Activated T-cell treated with anti-CD3 and anti-CD28 coated beads, Interleukin-2, amount 50 U/mL, for 1 hour (primary cell): ENCODE measurements at places on chromosomes 13 and 19.

DNA sequence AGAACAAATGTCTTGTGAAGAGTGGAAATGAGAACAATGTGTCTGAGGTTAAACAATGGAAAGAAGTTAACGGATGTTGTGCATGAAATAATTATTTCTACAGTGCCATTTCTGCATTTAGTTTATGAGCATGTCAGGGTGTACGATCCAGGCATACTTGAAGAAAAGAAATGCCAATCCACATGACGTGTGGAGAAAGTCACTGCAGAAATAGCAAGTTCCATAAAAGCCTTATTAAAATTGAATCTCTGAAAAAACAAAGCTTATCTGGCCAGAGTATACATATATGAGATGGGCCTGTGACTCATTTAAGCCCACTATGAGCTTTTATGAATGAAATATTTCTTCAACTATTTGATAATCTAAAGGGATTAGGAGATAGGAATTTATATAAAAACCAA lies 426.1 kb downstream of the EFNB2 start:
- no peak for DNase-seq

DNA sequence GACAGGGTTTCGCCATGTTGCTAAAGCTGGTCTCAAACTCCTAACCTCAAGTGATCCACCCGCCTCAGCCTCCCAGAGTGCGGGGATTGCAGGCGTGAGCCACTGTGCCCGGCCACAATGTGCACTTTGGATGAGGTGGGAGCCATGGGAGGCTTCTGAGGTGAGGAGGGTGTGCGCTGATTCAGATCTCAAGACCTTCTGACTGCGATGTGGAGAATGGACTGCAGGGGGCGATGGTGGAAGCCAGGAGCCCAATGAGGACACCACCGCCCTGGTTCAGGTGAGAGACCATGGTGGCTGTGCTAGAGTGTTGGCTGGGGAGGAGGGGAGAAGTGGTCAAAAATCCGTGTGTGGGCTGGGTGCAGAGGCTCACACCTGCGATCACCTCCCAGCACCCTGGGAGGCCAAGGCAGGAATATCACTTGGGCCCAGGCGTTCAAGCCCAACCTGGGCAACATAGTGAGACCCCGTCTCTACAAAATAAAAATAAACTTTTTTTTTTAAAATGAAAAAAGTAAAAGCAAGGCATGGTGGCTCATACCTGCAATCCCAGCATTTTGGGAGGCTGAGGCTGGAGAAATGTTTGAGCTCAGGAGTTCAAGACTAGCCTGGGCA lies 5.6 kb downstream of the INAFM1 start:
- DNase-seq: peak; percentile 60

GRCh38 chr19:2083174-2083854 lies 12.8 kb downstream of the MOB3A start:
- DNase-seq: peak; percentile 71

DNA sequence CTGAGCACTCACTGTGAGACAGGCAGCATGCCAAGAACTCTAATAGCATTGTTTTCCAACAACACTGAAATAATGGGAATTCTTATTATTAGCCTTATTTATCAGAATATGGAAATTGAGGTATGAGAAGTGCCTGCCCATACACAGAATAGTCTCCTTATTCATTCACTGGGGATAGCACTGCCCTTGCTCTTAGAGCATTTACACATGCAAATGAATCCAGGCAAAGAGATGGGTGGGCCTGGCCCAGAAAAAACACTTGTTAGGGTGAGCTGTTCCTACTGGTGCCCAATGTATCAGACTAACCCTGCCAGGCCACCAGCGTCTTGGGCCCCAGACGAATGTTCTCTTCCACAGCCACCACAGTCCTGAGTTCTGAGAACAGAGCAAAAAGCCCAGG lies 112.9 kb downstream of the TUBA3C start:
- DNase-seq: no peak

GRCh38 chr19:19155495-19156219 lies 14.4 kb downstream of the MEF2B start:
- DNase-seq: no peak

DNA sequence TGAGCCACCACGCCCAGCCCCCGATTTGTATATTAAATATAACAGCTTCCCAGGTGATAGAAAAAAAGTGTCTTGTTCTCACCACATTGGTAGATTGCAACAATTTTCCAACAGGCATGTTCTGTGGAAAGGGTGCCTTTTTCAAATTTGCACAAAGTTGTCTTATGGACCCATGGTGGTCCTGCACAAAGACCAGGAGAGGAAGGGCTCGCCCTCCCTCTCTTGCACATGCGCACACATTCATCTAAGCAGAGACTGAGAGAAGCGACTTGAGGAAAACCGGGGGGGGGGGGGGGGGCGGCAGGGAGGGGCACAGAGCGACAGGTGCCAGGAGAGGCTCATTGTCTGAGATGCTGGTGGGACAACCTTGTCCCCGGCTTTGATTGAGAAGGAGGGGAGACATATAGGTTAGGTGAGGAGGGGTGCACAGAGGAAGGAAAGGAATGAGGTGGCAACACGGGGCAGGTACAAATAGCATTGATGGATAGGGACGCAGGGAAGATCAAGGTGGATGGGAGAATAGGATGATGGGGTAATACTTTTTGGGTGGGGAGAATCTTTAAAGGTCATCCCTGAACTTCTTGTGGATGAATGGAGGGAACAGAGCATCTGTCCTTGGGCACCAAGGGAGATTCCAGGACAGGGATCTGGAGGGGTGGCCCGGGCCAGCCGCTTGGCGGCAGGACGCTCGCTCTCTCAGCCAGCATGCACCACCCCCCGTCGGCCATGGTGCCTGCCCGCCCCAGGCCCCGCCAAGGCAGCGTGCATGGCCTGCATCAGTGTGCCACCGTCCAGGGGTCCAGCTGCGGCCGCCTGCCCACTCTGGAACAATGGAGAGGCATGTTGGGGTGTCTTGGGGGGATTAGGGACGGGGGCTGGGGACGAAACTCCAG lies 76.0 kb downstream of the IER2 start:
- DNase-seq: no peak

- no peak for DNase-seq
Measured at GRCh38 chr19:39733841-39734240, 4.0 kb downstream of the CLC start.

DNA sequence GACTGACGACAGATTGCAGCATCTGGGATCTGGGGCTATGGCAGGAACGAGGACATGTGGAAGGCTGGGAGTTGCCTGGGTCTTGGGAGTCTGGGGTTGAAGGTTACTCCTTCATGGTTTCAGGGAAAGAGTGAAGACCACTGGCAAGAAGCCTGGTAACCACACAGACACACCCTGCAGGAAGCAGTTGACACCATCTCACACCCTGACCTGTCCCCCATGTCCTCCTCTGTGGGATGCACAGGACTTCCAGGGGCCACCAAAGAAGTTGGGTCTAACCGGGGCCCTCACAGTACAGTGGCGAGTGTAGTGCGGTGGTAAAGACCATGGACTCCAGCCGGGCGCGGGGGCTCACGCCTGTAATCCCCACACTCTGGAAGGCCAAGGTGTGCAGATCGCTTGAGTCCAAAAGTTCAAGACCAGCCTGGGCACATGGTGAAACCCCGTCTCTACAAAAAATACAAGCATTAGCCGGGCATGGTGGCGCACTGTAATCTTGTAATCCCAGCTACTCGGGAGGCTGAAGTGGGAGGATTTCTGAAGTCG lies 10.6 kb upstream of the FFAR2 start:
- DNase-seq: no peak

DNA sequence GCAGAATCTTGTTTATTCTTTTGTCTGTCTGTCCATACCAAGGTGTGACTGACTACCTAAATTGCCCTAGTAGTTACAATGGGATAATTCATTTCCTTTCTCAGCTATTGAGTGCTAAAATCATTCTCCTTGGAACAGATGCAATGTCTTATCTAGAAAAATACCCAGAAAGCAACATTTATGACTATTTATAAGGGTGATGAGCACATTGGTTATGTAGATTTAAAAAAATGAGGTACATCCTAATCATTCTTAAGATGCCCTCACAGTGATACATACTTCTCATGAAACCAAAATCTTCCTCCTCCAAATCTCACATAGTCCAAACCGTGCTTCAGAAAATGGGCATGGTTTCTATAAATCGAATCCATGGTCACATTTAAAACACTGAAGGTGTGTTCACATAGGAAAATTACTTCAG lies 11.6 kb upstream of the UBE2L5 start:
- DNase-seq: no peak

GRCh38 chr13:113402471-113403254 lies 38.7 kb upstream of the GRTP1 start:
- no peak for DNase-seq

DNA sequence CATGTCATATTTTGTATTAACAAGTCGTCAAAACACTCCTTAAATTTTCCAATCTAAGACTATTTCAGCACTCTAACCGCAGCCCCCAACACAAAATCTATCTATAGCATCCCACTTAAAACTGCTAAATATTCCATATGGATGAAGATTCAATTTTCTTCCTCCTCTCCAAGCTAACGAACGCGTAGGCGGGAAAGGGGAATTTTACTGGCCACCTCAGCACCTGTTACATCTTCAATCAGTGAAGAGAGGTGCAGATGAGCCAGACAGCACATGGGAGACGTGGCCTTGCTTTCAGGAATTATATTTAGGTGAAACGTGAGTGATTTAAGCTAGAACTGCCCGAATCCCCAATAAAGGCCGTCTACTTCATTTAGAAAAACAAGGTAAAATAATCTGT lies 1.1 kb downstream of the RBM26 start:
- no peak for DNase-seq

DNA sequence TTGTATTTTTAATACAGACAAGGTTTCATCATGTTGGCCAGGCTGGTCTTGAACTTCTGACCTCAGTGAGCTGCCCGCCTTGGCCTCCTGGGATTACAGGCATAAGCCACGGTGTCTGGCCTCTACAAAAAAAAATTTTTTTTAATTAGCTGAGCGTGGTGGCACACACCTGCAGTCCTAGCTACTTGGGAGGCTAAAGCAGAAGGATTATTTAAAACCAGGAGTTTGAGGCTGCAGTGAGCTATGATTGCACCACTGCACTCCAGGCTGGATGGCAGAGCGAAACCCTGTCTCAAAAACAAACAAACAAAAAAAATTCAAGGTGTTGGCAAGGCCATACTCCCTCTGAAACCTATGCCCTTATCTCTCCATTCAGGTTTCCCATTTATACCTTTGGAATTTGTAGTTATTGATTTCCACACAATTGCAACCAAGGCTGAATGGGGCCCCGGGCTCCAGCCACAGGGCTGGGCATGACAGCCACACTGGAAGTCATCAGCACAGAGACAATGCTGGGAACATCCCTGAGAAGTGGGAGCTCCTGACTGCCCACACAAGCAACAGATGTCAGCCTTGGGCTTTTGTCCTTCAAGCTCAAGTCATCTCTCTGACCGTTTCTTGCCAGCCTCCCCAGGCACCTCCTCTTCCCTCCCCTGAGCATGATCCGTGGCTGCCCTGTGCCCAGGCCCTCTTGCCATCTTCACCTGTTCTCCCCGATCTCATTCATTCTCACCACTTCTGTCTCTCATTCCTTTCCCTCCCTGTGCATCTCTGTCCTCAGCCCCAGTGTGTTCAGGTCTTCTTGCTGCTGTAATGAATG lies 27.2 kb upstream of the CALM3 start:
- DNase-seq: no peak

GRCh38 chr19:51799034-51799773 lies 4.2 kb downstream of the FPR3 start:
- no peak for DNase-seq

- DNase-seq: no peak
Measured at GRCh38 chr13:58324161-58324560, 692.6 kb downstream of the PCDH17 start.

- no peak for DNase-seq
Measured at GRCh38 chr13:72120632-72121031, 253.6 kb upstream of the DACH1 start.

GRCh38 chr19:8938576-8938975 lies 71.6 kb downstream of the MUC16 start:
- DNase-seq: no peak

DNA sequence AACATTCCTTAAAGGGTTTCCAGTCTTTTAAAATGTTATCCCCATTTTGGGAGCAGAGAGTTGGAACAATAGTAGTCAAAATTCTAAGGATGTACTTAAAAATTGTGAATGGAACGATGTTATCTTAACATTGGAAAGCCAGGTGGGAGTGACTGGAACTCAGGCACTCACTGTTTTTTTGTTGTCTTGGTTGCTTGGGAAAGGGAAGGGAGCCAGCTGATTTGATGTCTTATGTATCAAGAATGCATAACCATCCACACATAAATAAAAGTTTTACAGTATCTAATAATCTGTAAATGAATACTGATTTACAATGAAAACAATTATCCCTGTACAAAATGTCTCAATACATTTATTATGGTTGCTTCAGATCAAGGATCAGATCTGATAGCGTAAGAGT lies 88.7 kb downstream of the SLC10A2 start:
- no peak for DNase-seq

DNA sequence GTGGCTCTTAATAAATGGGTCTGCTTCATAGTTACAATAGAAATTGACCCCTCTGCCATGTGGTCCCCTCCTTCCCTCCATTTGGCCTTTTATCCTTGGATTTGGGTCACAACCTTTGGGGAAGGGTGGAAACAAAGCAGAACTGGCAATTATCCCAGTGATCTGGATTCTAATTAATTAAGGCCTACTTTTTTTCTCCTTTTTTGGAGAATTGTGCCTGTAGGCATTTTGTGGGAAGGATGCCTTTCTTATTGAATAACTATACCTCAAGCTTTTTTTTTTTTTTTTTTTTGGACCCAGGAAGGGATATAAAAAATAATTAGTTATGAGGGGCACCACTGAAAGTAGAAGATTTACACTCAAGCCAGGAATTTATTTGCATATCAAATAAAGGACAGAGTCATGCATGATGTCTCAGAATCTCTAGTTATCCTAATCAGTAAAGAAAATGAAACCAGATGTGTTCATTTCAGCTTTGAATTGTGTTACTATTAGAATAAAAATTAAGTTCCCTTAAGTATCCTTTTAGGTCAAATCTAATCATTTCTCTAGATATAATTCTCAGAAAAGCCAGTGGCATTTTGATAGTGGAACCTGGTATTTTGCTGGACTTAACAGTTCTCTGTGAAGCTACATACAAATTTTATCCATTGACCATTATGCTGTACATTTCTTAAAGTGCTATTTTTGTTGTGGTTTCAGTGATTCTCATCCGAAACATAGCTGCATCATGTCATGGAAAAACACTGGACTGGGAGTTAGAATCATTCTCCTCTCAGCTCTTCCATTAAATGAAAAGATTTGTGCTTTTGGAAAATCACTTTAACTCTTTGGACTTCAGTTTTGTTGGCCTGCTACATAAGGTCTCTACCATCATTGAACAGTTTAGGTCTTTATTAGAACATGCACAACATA lies 129.3 kb downstream of the KCNRG start:
- no peak for DNase-seq

DNA sequence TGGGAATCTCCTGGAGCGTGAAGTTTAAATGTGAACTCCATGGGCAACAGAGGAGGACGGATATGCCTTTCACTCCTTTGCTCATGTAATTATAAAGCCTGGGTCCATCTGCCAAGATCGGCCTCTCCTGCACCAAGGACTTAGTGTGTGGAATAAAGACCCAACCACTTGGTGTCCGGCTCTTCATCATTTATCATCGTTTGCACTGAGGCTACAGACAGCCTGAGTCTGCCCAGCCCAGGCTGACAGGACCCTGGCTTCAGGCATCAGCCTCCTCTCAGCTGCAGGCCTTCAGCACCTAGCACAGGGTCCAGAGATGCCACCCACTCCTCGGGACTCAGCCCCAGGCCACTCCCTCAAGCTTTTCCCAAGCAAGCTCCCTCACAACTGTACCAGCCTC lies 206.8 kb upstream of the IPO5 start:
- DNase-seq: no peak
